ENCODE measurements at places on chromosomes 5 and 9.

DNA sequence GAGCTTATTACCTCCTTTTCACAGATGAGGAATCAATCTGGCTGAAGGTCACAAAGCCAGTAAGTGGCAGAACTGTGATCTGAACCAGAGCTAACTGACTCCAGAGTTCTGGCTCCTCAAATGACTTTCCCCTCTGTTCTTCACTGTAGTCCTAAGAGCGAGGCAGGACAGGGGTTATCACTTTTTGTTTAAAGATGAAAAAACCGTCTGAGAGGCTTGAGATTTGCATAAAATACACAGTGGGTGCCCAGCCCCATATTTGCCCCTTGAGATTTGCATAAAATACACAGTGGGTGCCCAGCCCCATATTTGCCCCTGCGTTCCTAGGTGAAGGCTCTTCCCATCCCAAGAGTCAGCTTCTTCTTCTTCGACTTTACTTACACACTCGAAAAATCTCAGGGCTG lies 667 bp downstream of the FBXO10 start:
- no peak for DNase-seq

DNA sequence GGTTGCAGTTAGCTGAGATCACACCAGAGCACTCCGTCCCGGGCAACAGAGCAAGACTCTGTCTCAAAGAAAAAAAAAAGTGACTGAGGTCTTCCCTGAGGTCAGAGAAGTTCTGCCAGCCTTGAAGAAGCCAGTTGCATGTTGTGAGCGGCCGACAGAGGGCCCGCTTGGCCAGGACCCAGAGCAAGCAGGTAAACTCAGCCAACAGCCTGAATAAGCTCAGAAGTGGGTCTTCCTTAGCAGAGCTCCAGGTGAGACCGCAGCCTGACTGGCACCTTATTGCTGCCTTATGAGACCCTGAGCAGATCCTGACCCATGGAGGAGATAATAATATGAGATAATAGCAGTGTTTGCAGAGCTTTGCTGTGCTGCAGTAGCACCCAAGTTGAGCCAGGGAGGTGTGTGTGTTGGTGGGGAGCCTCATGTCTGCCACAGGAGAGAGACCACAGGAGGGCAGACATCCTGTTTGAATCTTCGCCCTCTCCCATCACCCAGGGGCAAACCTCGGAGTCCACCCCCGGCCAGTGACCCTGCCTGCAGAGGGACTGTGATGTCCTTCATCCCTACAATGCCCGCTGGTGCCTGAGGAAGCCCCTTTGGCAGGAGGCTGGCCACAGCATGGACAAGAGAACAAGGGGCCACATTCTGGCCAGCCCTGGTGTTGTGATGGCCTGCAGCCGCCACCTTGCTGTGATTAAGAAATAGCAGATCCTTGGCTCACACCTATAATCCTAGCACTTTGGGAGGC lies 10.8 kb upstream of the BARX1 start:
- DNase-seq: no peak

GRCh38 chr9:6930827-6931226 lies 173.1 kb downstream of the KDM4C start:
- DNase-seq: no peak

DNA sequence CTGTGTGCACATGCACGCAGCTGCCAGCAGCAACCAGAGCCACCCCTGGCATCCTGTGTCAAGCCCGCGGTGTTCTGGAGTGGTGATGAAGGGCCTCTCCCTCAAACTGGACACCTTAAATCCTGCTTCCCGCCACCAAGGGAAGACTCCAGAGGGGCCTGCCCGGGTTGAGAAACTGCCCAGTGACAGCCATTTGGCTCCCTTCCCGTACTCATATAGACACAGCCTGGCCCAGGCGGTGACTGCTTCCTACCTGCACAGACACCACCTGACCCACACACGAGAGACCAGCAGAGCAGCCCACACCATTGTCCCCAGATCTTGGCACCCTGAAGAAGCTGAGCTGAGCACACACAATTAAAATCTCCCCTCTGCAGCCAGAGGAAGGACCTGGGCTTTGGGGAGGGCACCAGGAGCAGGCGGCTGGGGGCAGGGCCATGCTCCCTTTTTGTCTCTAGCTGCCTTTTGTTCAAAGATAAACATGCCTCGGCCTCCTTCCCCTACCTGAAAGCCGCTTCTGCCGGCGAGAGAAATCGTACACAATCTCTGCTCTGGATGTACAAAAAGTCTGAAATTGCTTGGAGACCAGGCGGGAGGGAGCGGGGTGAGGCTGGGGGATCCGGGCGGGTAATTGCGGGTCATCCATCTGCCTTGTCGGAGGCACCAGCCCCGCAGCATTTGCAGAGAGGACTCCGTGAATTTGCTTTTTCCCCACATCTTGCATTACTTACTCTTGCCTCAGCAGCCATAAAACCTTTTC lies 78.4 kb downstream of the TSPAN17 start:
- DNase-seq: no peak

DNA sequence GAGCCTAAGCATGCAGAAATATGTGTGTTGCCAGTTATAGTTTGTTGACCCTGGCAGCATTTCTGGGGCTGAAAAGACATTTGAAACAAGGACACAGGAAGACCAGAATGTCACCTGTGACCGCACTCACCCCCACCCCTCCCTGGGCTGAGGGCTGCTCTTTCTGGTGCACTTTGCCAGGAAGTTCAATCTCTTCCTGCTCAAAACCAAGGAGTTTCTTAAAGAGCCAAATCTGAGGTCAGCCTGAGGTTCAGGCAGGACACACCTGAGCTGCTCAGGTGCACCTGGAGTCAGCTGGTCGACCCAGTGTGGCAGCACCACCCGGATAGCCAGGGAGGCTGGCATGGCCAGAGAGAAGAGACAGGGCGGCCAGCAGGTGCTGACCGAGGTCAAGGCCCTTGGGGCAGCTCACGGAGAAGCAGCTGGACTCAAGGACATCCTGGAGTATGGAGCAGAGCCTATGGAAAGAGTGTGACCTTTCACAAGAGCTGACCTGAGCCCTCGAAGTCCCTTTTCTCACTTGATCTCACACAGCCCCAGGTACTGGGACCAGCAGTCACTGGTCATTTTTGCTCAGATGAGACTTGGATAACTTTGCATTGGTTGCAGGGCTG lies 376.9 kb upstream of the IRX4 start:
- no peak for DNase-seq

DNA sequence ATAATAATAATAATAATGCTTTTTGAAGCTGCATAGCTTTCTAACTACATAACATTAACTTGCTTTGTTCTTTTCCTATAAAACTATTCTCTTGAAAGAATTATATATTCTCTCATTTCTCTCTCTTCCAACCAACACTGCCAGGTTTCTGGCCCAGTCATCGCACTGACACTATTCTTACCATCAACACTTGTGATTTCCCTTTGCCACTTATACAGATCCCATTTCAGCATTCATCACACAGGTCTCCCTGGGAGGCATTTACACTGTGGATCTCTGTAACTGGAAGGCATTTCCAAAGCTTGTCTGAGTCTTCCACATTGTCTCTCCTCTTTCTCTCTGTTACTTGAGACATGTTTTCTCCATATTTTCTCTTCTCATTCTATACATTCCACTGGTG lies 777.8 kb upstream of the ACO1 start:
- no peak for DNase-seq

- no peak for DNase-seq
Measured at GRCh38 chr5:168676501-168676900, 97.3 kb upstream of the PANK3 start.

- peak; percentile 32 for DNase-seq
Measured at GRCh38 chr5:134097211-134097749, 17.2 kb upstream of the TCF7 start.

GRCh38 chr5:14178091-14178490 lies 34.9 kb downstream of the TRIO start:
- DNase-seq: no peak

GRCh38 chr5:54927097-54927746 lies 58.2 kb downstream of the ESM1 start:
- no peak for DNase-seq

- DNase-seq: no peak
Measured at GRCh38 chr9:134316449-134317160, 9.7 kb upstream of the RXRA start.

GRCh38 chr9:36152741-36153438 lies 16.3 kb upstream of the CCIN start:
- DNase-seq: no peak

- DNase-seq: no peak
Measured at GRCh38 chr5:41094871-41095270, 23.7 kb upstream of the MROH2B start.

DNA sequence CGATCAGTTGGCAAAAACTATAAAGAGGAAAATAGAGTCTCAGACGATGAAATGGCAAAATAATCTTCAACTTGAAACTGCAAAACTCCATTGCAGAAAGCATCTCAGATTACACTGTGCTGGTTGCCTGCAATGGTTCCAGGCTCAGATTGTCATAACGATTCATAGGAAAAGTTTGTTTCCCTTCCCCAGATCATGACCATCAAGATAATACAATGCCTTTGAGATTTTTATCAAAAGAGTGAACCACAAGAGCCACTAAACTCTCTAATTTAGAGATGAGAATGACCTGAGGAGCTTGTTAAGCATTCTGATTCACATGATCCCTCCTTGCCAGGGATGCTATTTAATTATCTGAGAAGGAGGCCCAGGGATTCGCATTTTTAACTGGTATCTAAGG lies 52.6 kb upstream of the ITGA1 start:
- DNase-seq: no peak

- DNase-seq: no peak
Measured at GRCh38 chr5:143776951-143777350, 35.0 kb upstream of the HMHB1 start.

DNA sequence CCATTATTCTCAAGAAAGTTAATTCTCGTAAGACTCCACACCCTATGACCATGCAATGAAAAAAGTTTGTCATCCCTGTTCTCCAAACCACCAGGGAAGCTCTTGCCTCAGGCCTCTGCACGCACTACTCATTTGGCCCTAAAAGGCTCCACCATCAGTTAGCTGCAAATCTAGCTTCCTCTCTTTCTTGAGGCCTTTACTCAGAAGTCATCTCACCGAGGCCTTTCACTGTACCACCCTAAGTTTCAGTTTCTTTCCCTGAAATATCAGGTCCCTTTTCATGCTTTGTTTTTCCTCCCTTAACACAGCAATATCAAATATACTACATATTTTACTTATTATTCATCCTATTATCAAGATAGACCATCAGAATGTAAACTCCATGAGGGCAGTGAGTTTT lies 39.1 kb downstream of the OXCT1 start:
- DNase-seq: no peak

DNA sequence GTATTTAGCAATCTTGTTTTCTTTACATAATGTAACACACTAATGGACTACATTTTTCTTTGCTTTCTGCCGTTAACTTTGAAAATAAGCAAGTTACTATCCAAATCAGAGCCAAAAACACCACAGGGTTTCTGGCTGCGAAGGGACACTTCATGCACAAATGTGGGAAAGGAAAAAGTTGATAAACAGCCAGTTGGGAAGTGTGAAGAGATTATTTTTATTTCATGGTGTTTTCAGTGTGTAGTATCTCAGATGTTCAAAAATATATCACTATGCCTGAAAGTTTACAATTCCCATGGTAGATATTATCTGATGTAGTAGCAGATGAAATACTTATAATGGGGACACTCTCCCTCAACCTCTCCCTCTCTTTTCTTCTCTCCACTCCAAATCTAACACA lies 135.3 kb downstream of the CETN3 start:
- DNase-seq: no peak

DNA sequence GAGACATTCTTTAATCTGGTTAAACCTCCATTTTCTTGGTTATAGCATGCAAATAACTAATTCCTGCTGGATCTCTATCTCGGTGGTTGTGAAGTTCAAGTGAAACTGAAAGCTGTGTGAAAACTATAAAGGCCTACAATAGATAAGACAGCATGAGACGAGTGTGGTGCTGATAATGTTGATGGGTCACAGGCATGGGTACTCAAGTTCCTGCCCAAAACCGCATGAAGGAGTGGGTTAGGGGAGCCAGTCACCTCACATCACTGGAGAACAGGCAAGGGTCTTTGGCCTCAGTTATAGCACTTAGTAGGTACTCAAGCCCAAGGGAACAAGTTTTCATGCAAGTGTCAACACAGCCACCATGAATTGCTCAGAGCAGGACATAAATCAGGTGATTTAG lies 16.7 kb downstream of the HMHB1 start:
- DNase-seq: peak; percentile 18

DNA sequence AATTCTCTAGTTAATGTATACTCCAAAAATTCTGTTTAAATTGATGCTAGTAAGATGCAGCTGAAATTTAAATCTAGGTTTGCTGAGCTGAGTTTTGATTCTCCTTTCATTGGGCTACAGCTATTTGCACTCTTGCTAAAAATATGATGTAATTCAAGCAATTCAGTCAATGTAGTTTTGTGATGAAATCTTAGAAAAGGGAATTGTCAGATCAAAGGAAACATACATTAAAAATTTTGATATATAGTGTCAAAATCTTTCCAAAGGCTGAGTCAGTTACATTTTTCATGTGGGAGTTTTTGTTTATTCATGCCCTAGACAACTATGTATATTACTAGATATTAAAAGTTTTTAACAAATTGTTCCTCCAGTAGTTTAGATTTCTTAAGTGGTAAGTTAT lies 334.9 kb upstream of the DAB2 start:
- no peak for DNase-seq

GRCh38 chr9:96062854-96063253 lies 187.4 kb downstream of the ERCC6L2 start:
- no peak for DNase-seq
